ENCODE measurements at places on chromosomes 5 and 9. TPM values are rescaled to one million over a fixed set of nuclear protein-coding genes. Genes with fewer than 3 reads are reported as not detected.

GRCh38 chr5:124252191-124252638 lies 494.2 kb downstream of the ZNF608 start:
- DNase-seq = no peak

DNA sequence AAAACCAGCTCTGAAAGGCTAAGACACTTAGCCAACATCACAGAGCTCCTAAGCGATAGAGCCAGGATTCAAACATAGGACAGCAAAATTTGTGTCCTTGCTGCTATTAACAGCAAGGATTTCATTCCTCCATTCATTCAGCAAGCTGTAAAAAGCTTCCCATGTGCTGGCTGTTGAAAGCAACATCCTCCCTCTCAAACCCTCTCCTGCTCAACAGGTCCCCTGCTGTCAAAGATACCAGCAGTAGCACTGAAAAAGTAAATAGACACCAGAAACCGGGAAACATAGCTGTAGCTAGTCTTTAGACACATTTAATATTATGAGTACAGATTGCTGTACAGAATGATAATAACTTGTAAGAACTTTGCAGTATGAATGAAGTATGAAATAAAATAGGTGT lies 52.6 kb upstream of the ADAMTSL1 start:
- no peak for DNase-seq

DNA sequence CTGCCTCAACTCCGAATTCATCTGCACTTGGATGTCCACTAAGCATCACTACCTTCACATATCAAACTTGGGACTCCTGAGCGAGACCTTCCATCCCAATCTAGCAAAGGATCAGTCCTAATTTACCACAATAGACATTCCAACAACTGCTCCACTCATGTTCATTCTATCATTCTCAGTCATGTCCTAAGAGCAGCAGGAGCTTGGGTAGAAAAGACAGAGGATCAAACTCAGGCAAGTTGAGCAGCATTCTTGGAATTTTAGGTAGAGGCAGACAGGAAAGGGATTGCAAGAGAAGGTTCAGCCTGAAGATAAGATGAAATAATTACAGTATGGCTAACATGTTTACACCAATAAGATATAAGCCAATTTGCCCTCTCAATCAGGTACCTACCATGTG lies 51.7 kb downstream of the AUH start:
- no peak for DNase-seq

GRCh38 chr5:152358861-152359568 lies 46.1 kb downstream of the NMUR2 start:
- DNase-seq = no peak

HTR1A gene
- total RNA-seq = not detected
